Endothelial cell (in vitro differentiated cells): ENCODE measurements at places on chromosomes 5 and 9. TPM values are rescaled to one million over a fixed set of nuclear protein-coding genes. Genes with fewer than 3 reads are reported as not detected.
A peak's percentile ranks its signal among the peaks of the same experiment; 100 is the strongest.

- no peaks in the 10 kb centered on the region for H3K27me3 ChIP-seq
- no peaks in the 10 kb centered on the region for H3K36me3 ChIP-seq
- no peak overlapping the region for H3K27ac ChIP-seq
- no peak overlapping the region for H3K4me3 ChIP-seq
- H3K4me1 ChIP-seq: no peaks in the 10 kb centered on the region
Measured at GRCh38 chr5:155485386-155485785, 471.8 kb downstream of the KIF4B start.

- H3K27me3 ChIP-seq: peaks cover 5% of the 10 kb centered on the region
- no peak for DNase-seq
- H3K4me3 ChIP-seq: no peak overlapping the region
Measured at GRCh38 chr5:80411589-80412219, 3.8 kb downstream of the ZFYVE16 start.

Gene PFDN1
- total RNA-seq: 86.2 TPM

Gene PCDHGC3
- total RNA-seq: 68.2 TPM

DNA sequence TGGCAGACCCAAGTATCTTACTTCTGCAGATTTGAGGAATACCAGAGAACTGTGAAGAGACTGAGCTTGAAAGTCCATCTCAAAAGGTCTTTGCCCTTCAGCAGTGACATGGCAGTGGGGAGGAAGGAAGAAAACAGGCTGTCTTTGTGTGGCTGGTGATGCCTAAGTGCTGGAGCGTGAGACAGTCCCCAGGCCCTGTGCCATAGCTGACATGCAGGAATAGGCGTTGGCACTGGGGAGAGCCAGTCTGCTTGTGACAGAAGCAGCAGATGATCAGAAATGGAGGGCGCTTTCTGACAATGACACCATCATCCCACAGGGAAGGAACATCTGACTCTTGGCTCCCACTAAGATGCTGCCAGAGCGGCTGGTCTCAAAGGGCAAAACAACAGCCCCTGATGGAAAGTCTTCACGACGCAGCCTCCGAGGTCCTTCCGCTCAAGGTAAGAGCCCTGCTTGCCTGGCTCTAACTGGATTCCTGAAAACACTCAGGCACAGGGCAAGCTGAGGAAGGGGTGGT, 15.5 kb upstream of the GLRX start:
- H3K36me3 ChIP-seq: peaks cover 4% of the 10 kb centered on the region
- DNase-seq: no peak
- peaks cover 3% of the 10 kb centered on the region for H3K27me3 ChIP-seq
- peaks cover 13% of the 10 kb centered on the region for H3K4me1 ChIP-seq
- no peak overlapping the region for H3K4me3 ChIP-seq

- no peak for DNase-seq
- no peak overlapping the region for H3K4me3 ChIP-seq
Measured at GRCh38 chr9:16527573-16527972, 342.9 kb downstream of the BNC2 start.

DNA sequence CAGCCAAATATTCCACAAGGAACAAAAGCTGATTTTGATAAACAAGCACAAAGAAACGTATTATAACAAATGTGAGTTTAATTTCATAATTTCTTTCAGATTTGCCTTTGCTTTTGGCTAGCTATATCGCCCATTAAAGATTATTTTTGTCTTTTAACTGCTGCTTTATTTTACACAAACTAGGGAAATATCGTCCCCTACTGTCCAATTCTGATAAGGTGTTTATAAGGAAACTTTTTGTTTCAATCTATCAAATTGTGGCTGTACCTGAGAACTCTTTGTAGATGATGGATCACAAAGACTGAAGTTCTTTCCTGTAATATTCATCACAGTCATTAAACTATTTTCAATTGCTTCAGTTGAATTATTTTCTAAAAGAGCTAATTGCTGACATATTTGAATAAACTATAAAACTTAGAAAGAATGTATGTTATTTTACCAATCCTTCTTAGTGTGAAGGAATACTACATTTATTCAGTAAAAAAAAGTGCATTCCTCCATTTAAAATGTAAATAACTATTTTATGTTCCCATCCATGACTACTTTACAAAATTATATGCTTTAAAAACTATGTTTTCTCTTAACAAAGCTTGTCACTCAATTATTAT, 431.3 kb upstream of the ITGA1 start:
- no peaks in the 10 kb centered on the region for H3K27me3 ChIP-seq
- no peaks in the 10 kb centered on the region for H3K4me1 ChIP-seq
- DNase-seq: no peak
- H3K4me3 ChIP-seq: no peak overlapping the region
- H3K27ac ChIP-seq: no peak overlapping the region

DNA sequence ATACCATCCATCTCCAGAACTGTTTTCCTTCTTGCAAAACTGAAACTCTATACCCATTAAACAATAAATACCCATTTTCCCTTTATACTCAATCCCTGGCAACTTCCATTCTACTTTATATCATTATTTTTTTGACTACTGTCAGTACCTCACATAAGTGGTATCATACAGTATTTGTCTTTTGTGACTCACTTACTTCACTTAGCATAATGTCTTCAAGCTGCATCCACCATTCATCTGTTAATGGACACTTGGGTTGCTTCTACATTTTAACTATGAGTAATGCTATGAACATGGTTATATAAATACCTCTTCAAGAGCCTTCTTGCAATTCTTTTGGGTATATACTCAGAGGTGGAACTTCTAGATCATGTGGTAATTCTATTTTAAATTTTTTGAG, 11.6 kb upstream of the TYRP1 start:
- peaks cover 5% of the 10 kb centered on the region for H3K4me1 ChIP-seq
- no peak for DNase-seq
- H3K27me3 ChIP-seq: no peaks in the 10 kb centered on the region
- H3K27ac ChIP-seq: no peak overlapping the region
- no peaks in the 10 kb centered on the region for H3K36me3 ChIP-seq

Gene CDKN2B-AS1
- total RNA-seq: 0.36 TPM

- peaks cover 9% of the 10 kb centered on the region for H3K4me1 ChIP-seq
- H3K27ac ChIP-seq: peak overlapping the region; percentile 37
- H3K4me3 ChIP-seq: peak overlapping the region; percentile 98
- no peaks in the 10 kb centered on the region for H3K27me3 ChIP-seq
Measured at GRCh38 chr9:33676746-33677505, 118.4 kb upstream of the PRSS3 start.

GRCh38 chr9:110850401-110851135, 182.0 kb downstream of the MUSK start:
- DNase-seq: no peak
- no peak overlapping the region for H3K4me3 ChIP-seq
- no peaks in the 10 kb centered on the region for H3K36me3 ChIP-seq
- H3K27ac ChIP-seq: no peak overlapping the region

- peaks cover 8% of the 10 kb centered on the region for H3K4me1 ChIP-seq
- DNase-seq: no peak
Measured at GRCh38 chr5:122849771-122850170, 4.4 kb downstream of the SNX24 start.

Gene FBP2
- total RNA-seq: 0.28 TPM

Gene AFAP1L1
- total RNA-seq: 393 TPM

Gene C5orf63
- total RNA-seq: 2.0 TPM

Gene ANKRD33B
- total RNA-seq: 7.0 TPM

Gene NIPSNAP3A
- 25.1 TPM for total RNA-seq

DNA sequence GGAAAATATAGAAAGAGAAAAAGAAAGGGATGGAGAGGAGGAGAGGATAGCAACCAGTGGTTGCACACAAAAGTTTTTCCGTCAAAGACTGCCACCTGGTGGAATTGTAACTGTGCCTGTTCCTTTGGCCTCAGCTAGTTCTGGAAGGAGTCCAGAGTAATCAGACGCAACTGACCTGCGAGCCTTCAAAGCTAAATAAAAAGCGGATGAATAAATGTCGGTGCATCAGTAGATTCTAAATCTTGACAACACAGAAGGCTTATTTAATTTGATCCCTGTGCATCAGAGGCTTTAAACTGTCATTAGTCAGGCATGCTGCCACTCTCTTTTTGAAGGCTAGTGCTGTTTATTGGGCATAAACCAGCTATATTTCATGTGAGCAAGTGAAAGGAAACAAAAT, 132.9 kb upstream of the ACO1 start:
- no peaks in the 10 kb centered on the region for H3K36me3 ChIP-seq
- H3K4me3 ChIP-seq: no peak overlapping the region
- H3K4me1 ChIP-seq: no peaks in the 10 kb centered on the region
- H3K27me3 ChIP-seq: no peaks in the 10 kb centered on the region
- no peak overlapping the region for H3K27ac ChIP-seq

Gene LAMC3
- 30.1 TPM for total RNA-seq

- H3K27ac ChIP-seq: no peak overlapping the region
- H3K36me3 ChIP-seq: no peaks in the 10 kb centered on the region
- H3K4me3 ChIP-seq: no peak overlapping the region
- no peaks in the 10 kb centered on the region for H3K4me1 ChIP-seq
- H3K27me3 ChIP-seq: peaks cover 3% of the 10 kb centered on the region
Measured at GRCh38 chr5:59198365-59198764, 615.5 kb downstream of the RAB3C start.

Gene WWC1
- total RNA-seq: 1.1 TPM
